ENCODE measurements at places on chromosomes 2 and 18.

- DNase-seq, result no peak
Measured at GRCh38 chr2:26637811-26638310, 3.3 kb downstream of the CIB4 start.

GRCh38 chr2:47293976-47294375 is 109.0 kb upstream of the MSH2 start:
- no peak for DNase-seq

- DNase-seq, result no peak
Measured at GRCh38 chr2:52537588-52537987, 1230.0 kb upstream of the CHAC2 start.

GRCh38 chr2:189164746-189165145 is 14.8 kb downstream of the COL5A2 start:
- no peak for DNase-seq

DNA sequence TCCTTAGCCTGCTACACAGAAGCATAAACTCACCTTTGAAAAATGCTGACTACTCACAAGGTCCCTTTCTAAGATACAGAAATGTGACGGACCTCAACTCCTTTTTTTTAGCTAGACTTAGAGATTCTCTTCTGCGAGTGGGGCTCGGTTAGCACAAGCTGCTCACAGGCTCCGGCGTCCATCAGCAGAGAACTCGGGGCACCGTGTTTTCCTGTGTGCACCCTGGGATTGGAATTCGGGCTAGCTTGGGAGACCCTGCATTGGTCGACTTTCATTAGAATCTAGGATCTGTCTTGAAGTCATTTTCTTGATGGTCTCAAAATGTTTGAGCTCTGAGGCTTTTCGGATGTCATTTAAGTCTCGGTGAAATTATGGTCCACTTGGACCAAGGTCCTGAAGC is 191.2 kb downstream of the GBX2 start:
- DNase-seq, result no peak

DNA sequence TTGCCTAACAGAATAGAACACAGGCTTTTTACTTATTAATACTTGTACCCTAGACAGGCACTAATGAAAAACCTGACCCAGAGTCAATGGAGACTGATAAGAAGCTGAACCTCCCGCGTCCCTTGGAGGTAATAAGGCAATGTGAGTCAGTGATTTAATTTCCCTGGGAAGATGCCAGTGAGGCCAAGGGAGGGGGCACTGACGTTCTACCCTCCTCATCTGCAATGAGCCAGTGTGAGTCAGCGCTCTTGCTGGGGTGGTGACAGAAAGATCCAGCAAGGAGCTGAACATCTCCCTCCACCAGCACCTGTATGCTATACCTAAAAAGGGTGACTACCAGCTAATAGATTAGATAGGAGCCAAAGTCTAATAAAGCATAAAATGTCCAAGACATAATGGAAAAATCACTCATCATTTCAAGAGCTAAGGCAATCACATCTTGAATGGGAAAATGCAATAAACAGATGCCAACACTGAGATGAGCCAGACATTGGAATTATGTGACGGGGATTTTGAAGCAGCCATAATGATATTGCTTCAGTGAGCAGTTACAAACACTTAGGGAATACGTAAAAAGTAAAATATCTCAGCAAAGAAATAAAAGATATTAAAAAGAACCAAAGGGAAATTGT is 116.9 kb downstream of the TPGS2 start:
- DNase-seq, result no peak

DNA sequence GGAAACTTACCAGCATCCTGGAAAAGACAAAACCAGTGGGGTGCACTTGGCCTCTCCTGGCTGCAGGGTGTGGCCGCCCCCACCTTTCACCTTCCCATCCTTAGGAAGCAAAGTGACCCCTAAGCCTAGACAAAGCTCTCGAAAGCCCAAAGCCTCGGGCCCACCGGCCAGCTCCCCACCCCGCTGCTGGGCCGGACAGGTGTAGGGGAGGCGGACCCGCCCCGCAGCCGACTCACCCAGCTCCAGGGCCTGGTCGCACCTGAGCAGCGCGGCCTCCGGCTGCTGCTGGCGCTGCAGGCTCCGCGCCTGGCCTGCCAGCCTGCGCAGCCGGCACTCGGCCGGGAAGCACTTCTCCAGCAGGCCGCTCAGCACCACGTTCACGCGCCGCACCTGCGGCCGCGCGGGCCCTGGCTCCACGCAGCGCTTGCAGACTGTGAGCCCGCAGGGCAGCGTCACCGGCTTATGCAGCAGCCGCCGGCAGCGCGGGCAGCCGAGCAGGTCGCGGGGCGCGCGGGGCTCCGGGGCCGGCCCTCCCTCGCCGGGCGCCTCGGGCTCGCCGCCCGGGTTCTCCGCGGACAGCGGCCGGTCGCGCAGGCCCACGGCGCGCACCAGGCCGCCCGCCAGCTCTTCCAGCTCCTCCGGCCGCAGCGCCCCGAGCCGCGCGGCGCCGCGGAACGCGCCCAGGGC is 979 bp downstream of the LONRF2 start:
- peak; percentile 38 for DNase-seq

GRCh38 chr2:200662727-200663126 is 76.9 kb downstream of the AOX1 start:
- DNase-seq, result no peak

GRCh38 chr2:219109471-219109870 is 48.8 kb upstream of the IHH start:
- no peak for DNase-seq

GRCh38 chr2:96150791-96151594 is 5.8 kb upstream of the DUSP2 start:
- no peak for DNase-seq

DNA sequence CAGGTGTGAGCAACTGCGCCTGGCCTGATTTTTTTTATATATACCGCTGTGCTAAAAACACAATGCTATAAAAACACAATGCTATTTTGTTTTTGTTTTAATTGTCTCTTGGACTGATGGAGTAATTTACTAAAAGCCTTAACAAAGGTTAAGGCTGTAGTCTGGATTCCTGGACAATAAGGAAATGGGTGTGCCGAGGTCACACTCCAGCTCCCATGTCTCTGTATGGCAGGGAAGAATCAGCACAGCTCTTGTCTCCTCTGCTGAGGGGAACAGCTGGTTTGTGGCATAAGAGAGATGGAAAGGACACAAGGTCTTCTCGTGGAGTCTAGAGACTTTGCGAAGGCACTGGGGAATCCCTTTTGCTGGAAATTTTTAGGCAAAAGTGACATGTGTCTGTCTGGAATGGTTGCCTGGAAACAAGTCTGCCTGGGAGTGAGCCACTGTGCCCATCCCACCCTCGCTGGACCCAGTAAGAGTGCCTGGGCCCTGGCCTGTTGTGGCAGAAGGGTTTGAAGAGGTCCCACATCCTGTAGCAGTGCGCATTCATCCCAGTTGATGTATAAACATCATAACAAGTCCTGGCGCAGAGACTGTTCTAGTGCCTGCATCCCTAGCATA is 73.1 kb downstream of the MAPK4 start:
- DNase-seq, result no peak

DNA sequence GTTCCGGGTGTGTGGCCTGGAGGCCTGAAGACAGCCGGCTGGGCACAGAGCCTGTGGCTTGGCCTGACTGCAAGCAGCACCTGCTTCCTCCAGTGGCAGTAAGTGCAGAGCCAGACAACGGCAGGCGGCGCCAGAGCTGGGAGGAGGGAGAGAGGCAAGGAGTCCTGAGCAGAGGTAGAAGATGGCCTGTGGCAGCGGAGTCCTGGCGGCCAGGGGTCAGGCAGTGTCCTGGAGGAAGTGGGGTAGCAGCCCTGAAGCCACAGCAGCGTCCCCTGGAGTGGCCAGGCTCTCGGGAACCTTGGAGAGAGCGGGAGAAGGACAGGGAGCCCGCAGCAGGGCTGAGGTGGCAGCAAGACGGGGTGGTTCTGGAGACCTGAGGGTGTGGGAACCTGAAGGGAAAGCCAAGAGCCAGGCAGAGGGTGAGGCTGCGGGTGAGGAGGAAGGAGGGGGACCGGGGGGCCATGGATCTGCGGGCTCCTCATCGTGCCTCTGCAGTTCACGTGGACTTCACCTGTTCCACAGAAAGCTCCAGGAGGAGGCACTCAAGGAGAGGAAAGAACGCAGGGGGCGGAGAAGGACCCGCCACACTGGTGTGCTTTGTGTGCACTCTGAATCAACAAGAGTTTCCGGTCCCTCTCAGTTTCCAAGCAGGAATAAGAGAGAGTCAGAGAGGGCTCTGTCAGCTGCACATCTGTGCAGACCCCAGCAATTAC is 85.9 kb downstream of the USP40 start:
- DNase-seq, result no peak

DNA sequence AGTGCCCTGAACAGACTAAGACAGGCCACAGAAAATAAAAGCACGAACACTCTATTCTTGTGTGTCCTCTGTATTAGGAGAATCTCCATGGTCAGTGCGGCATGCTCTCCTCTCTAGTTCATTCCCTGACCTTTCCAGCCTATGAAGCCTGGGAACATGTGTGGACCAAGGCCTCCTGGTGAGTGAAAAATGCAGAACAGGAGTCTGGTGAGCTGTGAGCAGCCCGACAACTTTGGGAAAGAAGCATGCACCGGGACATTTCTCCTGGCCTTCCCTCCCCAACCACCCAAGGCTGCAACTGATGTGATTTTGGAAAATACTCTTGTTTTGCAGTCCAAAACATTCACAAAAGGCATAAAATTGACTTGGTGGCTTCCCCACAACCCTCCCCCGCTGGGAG is 878.3 kb upstream of the ID2 start:
- no peak for DNase-seq

GRCh38 chr2:31504311-31504710 is 76.4 kb downstream of the SRD5A2 start:
- no peak for DNase-seq

GRCh38 chr2:71901466-71901865 is 246.2 kb downstream of the CYP26B1 start:
- DNase-seq, result no peak

DNA sequence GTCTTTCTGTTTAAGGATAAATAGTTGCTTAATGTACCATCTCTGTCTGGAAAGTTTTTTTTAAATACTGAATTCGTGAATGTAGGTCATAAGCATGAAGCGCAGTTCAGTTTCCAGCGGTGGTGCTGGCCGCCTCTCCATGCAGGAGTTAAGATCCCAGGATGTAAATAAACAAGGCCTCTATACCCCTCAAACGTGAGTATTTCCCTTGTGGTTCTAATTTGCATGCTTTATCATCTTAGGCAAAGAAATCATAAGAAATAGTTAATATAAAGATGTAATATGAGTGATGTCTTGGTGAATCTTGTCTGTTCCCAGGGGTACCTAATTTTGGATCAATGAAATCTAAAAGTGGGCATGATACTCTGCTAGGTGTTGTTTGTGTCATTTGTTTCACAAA is 1.5 kb downstream of the NDC80 start:
- no peak for DNase-seq

- DNase-seq, result no peak
Measured at GRCh38 chr18:74315464-74316256, at the start of gene C18orf63. Gene C18orf63, plus strand, starts transcription at chr18:74315839. Its CDS starts 2,027 bp downstream, at chr18:74317866.

- no peak for DNase-seq
Measured at GRCh38 chr18:13793819-13794218, 30.1 kb upstream of the MC5R start.

- no peak for DNase-seq
Measured at GRCh38 chr18:5365443-5365842, 69.9 kb upstream of the ZBTB14 start.

GRCh38 chr2:200698217-200698616 is 112.4 kb downstream of the AOX1 start:
- no peak for DNase-seq

- DNase-seq, result no peak
Measured at GRCh38 chr2:228614741-228615140, 433.3 kb upstream of the SPHKAP start.

DNA sequence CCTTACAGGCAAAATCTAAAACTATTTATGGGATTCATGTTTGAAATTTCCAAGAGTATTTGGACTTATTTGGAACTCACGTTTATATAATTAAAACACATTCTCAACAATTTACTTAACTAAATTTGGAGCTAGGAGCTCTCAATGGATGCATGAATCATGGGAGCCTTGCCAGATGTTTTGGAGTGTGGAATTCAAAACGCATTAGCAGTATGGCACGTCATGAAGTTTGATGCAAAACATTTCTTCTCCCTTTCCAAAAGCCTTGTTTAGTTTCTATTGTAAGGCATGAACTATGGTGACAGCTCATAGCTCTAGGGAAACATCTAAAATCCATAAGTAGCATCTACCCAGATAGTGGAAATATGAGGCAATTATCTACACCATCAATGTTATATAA is 701.6 kb downstream of the SATB2 start:
- DNase-seq, result no peak

GRCh38 chr2:15460112-15460620 is 101.0 kb downstream of the NBAS start:
- DNase-seq, result no peak

DNA sequence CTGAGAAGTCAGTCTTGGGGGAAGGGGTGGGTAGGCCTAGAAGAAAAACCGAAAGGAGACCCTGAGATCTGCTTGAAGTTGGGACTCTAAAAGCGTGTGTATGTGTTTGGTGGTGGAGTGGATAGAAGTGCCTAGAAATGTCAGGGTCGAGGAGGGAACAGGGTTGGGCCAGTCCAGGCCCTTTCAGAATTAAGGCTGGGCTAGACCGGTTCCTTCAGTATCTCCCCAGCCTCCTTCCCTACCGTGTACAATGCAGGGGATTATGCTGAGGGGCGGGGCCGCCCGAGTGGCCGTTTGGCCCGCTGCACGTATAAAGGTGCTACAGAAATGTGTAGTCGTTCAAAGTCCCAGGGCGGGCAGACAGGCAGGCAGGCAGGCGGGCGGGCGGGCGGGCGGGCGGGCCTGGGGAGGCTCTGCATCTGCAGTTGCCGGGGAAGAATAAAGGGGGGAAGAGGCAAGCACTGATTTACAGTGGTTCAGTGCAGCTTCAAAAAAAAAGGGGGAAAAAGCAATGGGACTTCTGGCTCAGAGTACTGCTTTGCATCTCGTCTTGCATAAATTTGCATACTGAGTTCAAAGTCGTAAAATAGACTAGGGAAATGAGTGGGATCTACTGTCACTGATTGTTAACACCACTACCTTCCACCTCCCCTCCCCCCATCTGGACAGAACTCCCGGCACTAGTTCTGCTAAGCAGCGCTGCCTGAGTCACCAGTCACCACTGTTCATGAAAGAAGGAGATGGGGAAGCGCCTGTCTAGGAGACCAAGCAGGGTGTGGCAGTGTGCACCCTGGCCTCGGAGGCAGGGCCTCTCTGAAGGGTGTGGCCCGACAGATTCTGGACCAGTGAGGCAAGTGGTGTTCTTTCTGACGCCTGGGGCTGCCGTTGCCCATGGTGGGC is 3.6 kb downstream of the IGFBP2 start:
- no peak for DNase-seq

DNA sequence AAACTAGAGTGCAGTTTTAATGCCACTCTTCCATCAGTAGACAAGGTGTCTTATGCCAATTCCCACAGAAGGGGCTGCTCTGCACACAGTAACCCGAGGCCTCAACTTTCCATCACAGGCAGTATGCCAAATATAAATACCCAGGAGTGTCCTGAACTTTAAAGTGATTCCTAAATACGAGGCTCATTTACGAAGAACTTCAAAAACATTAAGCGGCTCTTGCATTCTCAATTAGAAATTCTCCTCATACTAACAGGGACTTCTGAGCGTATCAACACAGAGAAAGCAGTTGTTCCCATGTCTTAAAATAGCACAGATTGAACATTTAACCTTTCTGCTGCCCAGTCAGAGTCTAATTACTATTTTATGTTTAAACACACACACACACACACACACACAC is 638.6 kb downstream of the ERBB4 start:
- no peak for DNase-seq

All from NCI-H1930 (cell line).